ENCODE measurements at places on chromosomes 2 and 18. TPM values are rescaled to one million over a fixed set of nuclear protein-coding genes. Genes with fewer than 3 reads are reported as not detected.

DIPK1C gene
- not detected for total RNA-seq

- H3K4me1 ChIP-seq, result no peaks in the 10 kb centered on the region
- no peak overlapping the region for H3K4me3 ChIP-seq
- H3K27me3 ChIP-seq, result no peaks in the 10 kb centered on the region
- H3K27ac ChIP-seq, result no peak overlapping the region
Observed at GRCh38 chr2:165273176-165273575, 34.0 kb downstream of the SCN2A start.

DNA sequence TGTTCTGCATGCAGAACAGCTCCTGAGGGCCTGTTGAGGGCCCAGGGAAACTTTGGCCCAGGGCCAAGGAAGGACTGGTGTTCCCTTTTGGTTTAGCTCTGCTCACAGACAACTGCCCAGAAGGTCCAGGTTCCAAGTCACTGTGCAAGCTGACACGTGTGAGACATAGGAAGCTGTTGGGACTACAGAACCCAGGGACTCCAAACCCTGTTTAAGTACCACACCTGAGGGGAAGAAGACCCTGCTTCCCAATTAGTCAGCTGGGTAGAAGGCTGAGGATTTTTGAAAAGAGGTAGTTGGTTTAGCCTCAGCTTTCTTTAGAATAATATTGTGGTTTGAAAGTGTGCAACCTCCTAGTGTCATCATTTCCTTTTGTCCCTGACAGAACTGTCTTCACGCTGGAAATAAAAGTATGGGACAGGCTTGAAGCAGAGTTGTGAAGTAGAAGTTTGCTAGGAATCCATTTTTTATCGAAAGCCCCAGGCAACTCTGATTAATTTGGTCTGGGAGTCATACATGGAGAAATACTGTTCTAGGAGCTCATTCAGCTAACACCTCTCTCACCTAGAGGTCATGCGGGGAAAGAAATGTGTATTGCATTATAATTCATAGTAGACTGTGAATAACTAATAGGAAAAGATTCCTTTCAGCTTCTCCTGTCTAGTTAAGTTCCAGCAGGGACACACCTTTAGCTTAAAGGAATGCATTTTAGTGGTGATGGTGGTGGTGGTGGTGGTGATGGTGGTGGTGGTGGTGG, 19.9 kb upstream of the IL1RL1 start:
- peaks cover 4% of the 10 kb centered on the region for H3K4me1 ChIP-seq
- H3K27me3 ChIP-seq, result no peaks in the 10 kb centered on the region
- H3K27ac ChIP-seq, result no peak overlapping the region

DNA sequence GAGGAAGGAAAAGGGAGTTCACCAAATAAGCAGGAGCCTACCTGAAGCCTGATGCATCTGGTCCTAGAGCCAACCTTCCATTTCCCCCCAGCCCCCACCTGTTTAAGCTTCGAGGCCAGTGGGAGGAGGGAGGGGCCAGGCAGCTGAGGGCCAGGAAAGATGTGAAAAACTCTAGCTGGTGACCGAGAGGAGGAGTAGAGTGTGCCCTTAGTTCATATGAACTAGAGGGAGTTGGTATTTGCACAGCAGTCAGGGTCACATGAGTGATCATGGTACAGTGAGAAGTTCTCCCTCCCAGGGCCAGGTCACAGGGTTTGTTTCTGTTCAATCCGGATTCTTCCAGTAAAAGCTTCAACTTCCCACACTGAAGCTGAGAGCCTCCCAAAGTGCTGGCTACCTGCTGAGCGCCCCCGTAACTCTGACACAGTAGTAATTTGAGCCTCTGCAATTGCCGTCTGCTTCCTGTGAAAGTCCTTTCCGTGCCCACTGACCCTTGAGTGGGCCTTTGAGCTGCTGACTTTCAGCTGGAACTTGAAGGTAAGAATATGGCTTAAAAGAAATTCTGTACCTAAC, at the start of gene SULT1C2:
SULT1C2 (plus strand) TSS at position 362 of the 573 bp plus-strand sequence. CDS start 4,773 bp downstream, outside the sequence.
- DNase-seq, result no peak
- H3K36me3 ChIP-seq, result no peaks in the 10 kb centered on the region
- H3K27ac ChIP-seq, result no peak within 1 kb of the TSS

MBD1 gene
- 103 TPM for total RNA-seq

GRCh38 chr2:9327873-9328352, 95.4 kb downstream of the ITGB1BP1 start:
- H3K27me3 ChIP-seq, result peaks cover 2% of the 10 kb centered on the region
- no peaks in the 10 kb centered on the region for H3K36me3 ChIP-seq
- DNase-seq, result no peak

All from CD4-positive, alpha-beta T cell (primary cell).